SK-N-SH (cell line): ENCODE measurements at places on chromosomes 1 and 21. TPM values are rescaled to one million over a fixed set of nuclear protein-coding genes. Genes with fewer than 3 reads are reported as not detected.

GRCh38 chr1:246875041-246876026 is 56.4 kb downstream of the AHCTF1 start:
- DNase-seq: no peak

DNA sequence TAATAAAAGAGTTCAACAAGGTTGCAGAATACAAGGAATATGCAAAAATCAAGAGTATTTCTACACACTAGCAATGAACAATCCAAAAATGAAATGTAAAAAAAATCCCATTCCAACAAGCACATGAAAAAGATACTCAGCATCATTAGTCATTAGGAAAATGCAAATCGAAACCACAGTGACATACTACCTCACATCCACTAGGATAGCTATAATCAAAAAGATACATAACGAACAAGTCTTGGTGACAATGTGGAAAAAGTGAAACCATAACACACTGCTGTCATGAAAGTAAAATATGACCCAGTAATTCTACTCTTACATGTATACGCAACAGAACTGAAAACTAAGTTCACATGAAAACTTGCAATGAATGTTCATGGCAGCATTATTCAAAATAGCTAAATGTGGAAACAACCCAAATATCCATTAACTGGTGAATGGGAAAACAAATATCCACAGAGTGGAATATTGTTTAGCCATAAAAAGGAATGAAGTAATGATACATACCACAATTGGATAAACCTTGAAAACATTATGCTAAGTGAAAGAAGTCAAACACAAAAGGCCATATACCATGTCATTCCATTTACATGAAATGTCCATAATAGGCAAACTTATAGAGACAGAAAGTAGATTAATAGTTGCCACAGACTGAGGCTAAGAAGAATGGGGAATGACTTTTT is 34.3 kb downstream of the PIK3R3 start:
- no peak for DNase-seq

The HEYL gene
- not detected in 2 replicates for polyA plus RNA-seq

GRCh38 chr1:176058686-176059085 is 148.4 kb downstream of the COP1 start:
- DNase-seq: peak; percentile 39

GRCh38 chr21:45041351-45041805 is 33.0 kb upstream of the ADARB1 start:
- no peak for DNase-seq

The COL8A2 gene
- 2.6 and 3.1 TPM in 2 replicates for polyA plus RNA-seq

The LCE3E gene
- not detected in 2 replicates for polyA plus RNA-seq

- no peak for DNase-seq
Measured at GRCh38 chr1:222897527-222898190, 82.8 kb downstream of the DISP1 start.

The PHLDA3 gene
- polyA plus RNA-seq: 105 and 108 TPM in 2 replicates

DNA sequence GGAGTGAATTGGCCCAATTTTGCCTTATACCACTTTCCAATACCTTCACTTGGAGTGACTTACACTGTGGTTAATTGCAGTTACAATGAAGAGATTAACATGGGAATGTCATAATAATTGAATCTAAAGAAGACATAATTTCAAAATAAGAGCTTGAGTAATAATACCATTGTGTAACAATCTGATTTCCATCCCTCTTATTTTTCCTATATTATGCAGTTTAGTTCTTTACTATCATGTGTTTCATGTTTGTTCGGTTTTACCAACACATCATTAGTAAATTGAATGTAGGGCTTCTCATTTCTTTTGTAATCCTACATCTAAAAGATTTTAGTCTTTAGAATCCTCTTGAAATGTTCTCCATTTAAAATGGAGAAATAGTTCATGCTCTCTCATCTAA is 19.2 kb upstream of the XPR1 start:
- DNase-seq: no peak

The KLHDC8A gene
- 0.02 and 0.03 TPM in 2 replicates for polyA plus RNA-seq

DNA sequence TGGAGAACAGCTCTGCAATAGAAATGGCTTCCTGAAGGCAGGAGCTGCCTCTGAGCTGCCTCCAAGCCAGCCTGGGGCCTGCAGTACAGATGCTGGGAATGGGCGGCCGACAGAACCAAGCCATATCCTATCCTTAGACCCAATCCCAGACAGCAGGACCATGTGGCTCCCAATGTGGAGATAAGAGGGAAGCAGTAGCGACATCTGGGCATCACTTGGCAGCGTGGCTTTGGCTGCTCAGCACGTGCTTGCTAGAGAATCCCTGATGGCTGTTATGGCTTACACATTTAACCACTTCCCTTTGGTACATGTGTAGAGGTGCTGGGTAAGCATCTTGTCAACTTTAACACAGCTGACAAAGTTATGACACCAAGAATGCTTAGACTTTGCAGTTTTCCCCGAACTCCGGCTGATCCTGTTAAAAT is 87.7 kb downstream of the MAN1C1 start:
- peak; percentile 70 for DNase-seq

- no peak for DNase-seq
Measured at GRCh38 chr1:90143591-90143990, 148.7 kb downstream of the ZNF326 start.

DNA sequence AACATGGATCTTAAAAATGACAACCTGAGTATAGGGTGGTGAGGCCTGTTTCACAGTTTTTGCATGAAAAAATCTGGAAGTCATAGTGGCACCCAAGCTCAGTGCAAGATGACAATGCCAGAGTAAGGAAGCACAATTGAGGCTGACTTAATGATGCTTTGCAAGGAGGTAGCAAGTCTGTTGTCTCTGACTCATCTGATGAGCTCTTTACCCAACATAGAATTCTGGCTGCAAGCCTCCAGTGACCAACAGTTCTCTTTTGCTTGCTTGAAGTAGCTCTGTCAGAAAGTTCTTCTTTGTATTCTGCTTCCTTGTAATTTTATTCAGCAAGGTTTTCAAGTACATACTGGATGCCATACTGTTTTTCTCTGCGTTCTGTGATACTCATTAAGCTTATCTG is 117.1 kb downstream of the FOXD2 start:
- no peak for DNase-seq

- DNase-seq: no peak
Measured at GRCh38 chr1:97814121-97814520, 106.7 kb downstream of the DPYD start.

The TTC39A gene
- 0.97 and 1.3 TPM in 2 replicates for polyA plus RNA-seq

The ASTN1 gene
- polyA plus RNA-seq: 0.13 and 0.29 TPM in 2 replicates

The RNF223 gene
- polyA plus RNA-seq: not detected in 2 replicates

GRCh38 chr1:26346274-26347033 is 7.5 kb downstream of the CRYBG2 start:
- DNase-seq: no peak

- no peak for DNase-seq
Measured at GRCh38 chr1:16409536-16410152, 27.6 kb downstream of the SPATA21 start.

DNA sequence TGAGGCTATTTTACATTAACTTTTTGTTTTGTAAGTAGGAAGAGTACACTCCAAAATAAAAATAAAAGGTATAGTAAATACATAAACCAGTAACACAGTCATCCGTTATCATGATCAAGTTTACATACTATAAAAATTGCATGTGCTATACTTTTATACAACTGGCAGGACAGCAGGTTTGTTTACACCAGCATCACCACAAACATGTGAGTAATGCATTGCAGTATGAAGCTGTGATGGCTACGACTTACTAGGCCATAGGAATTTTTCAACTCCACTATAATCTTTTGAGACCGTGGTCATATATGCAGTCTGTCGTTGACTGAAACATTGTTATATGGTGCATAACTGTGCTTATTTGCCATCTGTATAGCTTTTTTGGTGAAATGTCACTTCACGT is 106.2 kb downstream of the CENPF start:
- DNase-seq: no peak

DNA sequence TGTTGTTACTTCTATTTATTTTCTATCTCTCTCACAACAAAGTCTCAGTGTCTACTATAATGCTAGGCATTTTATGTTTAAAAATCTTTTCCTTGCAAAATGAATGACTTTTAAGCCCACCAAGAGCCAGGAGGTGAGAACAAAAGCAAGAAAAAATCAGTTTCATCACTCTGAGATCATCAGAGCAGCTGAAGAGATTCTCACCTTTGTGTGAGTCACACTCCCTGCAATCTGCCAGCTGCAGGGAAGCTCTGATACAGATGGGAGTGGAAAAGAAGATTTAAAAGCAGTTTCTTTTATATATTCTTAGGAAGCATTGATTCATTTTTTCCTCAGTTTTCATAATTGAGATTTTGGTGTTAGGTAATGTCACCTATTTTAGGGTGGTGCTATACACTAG is 107.6 kb downstream of the LHX9 start:
- no peak for DNase-seq

The TDRKH gene
- 1.9 and 2.7 TPM in 2 replicates for polyA plus RNA-seq

The NBPF6 gene
- not detected in 2 replicates for polyA plus RNA-seq

DNA sequence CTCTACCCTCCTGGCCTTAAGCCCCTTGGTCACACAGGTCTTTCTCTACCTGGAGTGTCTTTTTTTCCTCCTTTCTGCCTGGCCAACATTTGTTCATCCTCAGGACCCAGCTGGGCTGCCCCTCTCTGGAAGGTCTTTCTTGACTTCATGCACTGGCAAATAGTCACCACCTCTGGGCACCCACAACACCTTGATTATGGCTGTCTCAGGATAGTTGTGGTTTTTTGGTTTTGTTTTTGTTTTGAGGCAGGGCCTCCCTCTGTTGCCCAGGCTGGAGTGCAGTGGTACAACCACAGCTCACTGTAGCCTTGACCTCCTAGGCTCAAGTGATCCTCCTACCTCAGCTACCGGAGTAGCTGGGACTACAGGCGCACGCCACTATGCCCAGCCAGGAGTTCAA is 10.8 kb downstream of the RPS6KA1 start:
- DNase-seq: no peak

GRCh38 chr1:235928197-235928596 is 61.5 kb upstream of the LYST start:
- no peak for DNase-seq

GRCh38 chr1:65813956-65814355 is 21.3 kb downstream of the PDE4B start:
- DNase-seq: peak; percentile 29

GRCh38 chr1:165726169-165726568 is 27.8 kb upstream of the ALDH9A1 start:
- no peak for DNase-seq

- DNase-seq: peak; percentile 85
Measured at GRCh38 chr1:91885716-91886506, at the start of gene TGFBR3. TSS of gene TGFBR3 (minus strand) at chr1:91886151. CDS start at chr1:91861531, 24,620 bp downstream.

The HRNR gene
- not detected in 2 replicates for polyA plus RNA-seq

- DNase-seq: no peak
Measured at GRCh38 chr1:80894921-80895320, 905.8 kb upstream of the ADGRL2 start.

The WNT9A gene
- polyA plus RNA-seq: 0.31 and 0.36 TPM in 2 replicates

The PGLYRP4 gene
- polyA plus RNA-seq: not detected in 2 replicates

GRCh38 chr21:25916226-25916625 is 181.5 kb downstream of the GABPA start:
- DNase-seq: no peak

GRCh38 chr1:8604041-8604945 is 213.1 kb downstream of the RERE start:
- DNase-seq: no peak

The ARF1 gene
- 659 and 713 TPM in 2 replicates for polyA plus RNA-seq

DNA sequence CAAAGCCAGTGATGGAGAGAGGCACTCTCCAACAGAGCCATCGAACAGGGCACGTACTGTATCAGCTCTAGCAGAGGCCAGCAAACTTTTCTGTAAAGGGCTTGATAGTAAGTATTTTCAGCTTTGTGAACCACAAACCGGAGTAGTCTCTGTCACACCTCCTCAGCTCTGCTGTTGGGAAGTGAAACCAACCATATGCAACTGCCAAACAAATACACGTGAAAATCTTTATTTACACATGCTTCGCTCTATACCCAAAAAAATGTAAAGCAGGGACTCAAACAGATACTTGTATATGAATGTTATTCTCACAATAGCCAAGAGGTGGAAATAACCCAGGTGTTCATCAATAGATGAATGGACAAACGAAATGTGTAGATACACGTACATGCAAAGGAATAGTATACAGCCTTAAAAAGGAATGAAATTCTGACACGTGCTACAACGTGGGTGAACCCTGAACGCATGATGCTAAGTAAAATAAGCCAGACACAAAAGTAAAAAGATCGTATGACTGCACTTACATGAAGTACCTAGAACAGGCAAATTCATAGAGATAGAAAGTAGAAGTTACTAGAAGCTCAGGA is 39.0 kb downstream of the SETD4 start:
- no peak for DNase-seq

- no peak for DNase-seq
Measured at GRCh38 chr21:33414926-33415325, 11.7 kb downstream of the IFNGR2 start.

DNA sequence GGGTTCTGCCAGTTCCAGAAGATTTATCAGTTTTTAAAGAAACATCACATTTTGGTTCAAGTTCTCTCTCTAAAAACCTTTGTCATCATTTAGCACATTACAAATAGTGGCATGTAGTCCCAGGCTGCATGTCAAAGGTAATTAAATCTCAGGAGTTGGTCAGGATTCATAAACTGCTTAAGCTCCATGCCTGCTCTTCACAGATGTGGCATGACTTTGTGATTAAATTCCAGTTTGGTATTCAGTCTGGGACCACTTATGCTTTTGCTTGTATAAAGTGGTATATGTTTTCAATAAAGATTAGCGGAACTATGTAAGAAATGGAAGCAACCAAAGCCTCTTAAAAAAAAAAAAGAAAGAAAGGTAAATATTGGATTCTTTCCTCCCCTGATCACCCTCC is 408.0 kb downstream of the DISC1 start:
- DNase-seq: no peak

DNA sequence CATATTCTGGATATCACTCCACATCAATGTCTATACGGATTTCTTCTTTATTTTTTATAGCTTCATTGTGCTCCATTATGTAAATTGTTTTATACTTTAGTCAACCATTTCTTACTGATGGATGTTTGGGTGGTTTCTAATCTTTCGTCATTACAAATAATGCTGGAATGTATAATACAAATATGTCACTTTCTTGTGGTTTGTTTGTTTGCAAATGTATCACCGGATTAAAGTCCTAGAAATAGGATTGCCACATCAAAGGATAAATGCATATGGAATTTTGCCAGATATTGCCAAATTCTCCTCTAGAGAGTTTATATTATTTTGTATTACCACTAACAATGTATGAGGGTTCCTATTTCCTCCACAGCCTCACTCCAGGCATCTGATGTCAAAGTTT is 48.7 kb upstream of the PRDM2 start:
- DNase-seq: no peak

DNA sequence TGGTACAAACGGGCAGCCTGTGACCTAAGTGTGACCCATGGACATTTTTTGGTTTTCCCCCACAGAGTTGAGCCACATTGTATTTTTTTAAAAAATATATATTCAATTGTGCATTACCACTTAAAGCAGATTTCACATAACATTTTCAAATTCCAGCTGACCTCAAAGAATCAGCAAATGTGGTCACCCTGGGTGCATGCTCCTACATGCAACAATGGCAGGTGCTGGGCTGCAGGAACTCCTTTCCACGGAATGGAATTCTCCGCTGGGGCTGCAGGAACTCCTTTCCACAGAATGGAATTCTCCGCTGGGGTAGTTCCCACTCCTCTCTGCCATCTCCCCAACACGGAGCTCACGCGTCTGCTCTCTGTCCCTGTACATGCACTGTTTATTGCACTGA is 68.7 kb downstream of the MAP10 start:
- DNase-seq: no peak

The SPATA45 gene
- 0.24 TPM in 1 of 2 replicates, not detected in the other for polyA plus RNA-seq

The PROK1 gene
- polyA plus RNA-seq: not detected in 2 replicates
